Kasumi-1 (cell line): ENCODE measurements at places on chromosomes 12 and 14.

DNA sequence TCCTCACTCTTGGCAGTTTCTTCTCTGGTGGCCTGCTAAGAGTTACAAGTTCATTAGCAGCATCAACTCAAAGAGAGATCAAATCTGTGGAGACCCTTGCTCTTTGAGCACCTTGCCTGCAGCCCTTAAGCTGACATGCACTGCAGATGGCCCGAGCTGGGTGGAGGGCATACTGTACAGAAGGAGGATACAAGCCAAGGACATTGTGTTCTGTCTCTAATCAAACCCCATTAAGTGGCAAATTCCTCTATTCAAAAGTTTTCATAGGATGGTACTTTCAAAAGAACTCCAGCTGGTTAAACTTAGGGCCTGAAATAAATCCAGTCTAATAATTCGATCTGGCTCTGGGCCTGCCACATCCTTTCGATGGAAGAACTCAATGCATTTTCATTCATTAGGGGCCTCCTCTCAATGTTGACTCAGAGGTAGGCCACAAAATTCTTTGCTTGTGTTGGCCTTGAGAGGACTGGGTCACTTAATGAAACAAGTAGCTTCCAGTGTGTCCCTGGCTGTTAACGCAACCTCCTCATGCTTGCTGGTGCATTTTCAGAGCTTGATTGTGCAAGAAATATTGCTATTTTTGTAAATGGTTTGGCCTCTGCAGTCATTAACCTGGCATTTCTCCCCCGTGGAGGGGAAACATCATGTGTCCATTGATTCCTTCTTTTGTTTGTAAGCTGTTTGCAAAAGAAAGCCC lies 318.2 kb downstream of the NUAK1 start:
- no peak for DNase-seq

- no peak for DNase-seq
Measured at GRCh38 chr14:40122968-40123648, 690.9 kb upstream of the FBXO33 start.

GRCh38 chr12:111578276-111578970 lies 20.7 kb downstream of the ATXN2 start:
- DNase-seq, result no peak

GRCh38 chr12:27260746-27261145 lies 16.7 kb downstream of the STK38L start:
- DNase-seq, result no peak

- DNase-seq, result no peak
Measured at GRCh38 chr12:65853489-65854157, 29.3 kb downstream of the HMGA2 start.
